Upper lobe of left lung (tissue), 6 donors: ENCODE measurements at places on chromosomes 1 and 21. TPM values are rescaled to one million over a fixed set of nuclear protein-coding genes. Genes with fewer than 3 reads are reported as not detected.

DNA sequence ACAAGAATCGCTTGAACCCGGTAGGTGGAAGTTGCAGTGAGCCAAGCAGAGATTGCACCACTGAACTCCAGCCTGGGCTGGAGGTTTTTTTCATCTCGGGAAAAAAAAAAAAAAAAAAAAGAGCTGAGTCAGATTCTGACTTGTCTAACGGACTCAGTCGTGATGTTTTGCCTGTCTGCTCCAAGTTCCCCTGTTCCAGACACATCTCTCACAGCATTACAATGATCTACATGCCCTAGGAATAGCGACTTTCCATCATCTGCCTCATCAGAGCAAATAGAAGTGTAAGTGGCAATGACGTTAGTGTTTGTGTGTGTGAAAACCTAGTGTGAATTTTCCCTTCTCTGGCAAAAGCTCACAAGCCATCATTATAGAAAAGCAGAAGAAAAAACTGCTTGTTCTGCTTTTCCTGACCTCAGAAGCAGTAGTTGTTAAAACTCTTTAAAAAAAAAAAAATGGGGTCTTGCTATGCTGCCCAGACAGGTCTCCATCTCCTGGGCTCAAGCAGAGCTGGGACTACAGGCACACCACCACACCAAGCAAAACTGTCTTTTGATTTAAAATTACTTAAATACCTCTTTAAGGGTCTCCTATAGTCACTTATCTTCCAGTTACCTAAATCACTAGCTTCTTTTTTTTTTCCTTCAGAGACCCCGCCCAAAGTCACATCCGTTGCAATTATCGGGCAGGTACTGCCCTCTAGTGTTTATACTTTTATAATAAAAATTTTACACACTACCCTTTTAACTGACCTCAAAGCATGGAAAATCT lies 37.3 kb downstream of the PLEKHO1 start:
- DNase-seq = peak; percentile 49
- H3K36me3 ChIP-seq = no peaks in the 10 kb centered on the region
- no peaks in the 10 kb centered on the region for H3K27me3 ChIP-seq
- no peak overlapping the region for H3K4me3 ChIP-seq
- H3K4me1 ChIP-seq = peaks cover 7% of the 10 kb centered on the region
- H3K27ac ChIP-seq = peak overlapping the region; percentile 46

NBPF4 gene
- not detected for total RNA-seq

TEDDM1 gene
- total RNA-seq = not detected

DNA sequence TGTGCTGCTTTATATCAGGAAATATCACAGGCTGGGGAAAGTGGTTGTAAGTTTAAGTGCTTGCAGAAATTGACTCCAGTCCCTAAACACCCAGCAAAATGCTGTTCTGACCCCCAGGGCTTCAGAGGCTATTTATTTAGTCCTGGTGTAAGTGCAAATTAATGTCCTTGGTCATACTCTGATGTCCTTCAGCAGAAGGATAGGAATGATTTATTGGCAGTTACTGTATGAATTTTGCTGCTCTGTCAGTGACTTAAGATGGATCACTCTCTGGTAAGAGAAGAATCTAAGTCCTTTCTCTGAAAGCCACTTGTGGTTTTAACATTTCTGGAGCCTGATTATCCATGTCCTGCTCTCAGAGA lies 21.9 kb downstream of the FAM20B start:
- H3K4me3 ChIP-seq = no peak overlapping the region
- H3K27ac ChIP-seq = no peak overlapping the region
- H3K27me3 ChIP-seq = no peaks in the 10 kb centered on the region
- no peak for DNase-seq
- peaks cover 7% of the 10 kb centered on the region for H3K36me3 ChIP-seq
- H3K4me1 ChIP-seq = no peaks in the 10 kb centered on the region

DNA sequence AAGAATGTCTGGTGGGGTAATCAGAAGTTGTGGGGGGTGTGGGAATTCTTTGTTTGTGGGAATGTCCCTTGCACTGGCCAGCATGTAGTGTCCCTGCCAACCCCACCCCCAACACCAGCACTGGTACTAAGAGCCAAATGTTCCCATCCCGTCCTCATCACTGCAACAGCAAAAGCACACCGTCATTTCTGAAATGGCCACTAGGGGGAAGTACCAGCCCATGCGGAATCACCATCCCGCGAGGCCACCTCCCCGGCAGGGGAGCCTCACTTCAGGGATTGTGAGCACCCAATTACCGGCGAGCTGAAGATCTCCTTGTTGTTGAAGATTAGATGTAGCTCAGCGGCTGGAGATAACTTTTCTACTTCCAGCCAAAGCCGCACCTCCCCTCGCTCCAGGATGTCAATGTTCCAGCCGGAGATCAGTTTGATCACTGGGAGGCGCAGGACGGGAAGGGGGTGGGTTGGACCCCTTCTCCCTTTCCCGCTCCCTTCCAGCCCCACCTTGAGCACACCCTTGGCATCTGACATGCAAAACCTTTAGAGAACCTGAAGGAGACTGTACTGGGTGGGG lies 41.0 kb downstream of the MYOM3 start:
- H3K27me3 ChIP-seq = no peaks in the 10 kb centered on the region
- H3K4me1 ChIP-seq = peaks cover 7% of the 10 kb centered on the region
- no peak overlapping the region for H3K4me3 ChIP-seq
- no peak overlapping the region for H3K27ac ChIP-seq

GRCh38 chr1:18319099-18319498 lies 161.6 kb upstream of the KLHDC7A start:
- H3K27me3 ChIP-seq = no peaks in the 10 kb centered on the region
- H3K36me3 ChIP-seq = no peaks in the 10 kb centered on the region
- no peak overlapping the region for H3K4me3 ChIP-seq
- DNase-seq = no peak

DNA sequence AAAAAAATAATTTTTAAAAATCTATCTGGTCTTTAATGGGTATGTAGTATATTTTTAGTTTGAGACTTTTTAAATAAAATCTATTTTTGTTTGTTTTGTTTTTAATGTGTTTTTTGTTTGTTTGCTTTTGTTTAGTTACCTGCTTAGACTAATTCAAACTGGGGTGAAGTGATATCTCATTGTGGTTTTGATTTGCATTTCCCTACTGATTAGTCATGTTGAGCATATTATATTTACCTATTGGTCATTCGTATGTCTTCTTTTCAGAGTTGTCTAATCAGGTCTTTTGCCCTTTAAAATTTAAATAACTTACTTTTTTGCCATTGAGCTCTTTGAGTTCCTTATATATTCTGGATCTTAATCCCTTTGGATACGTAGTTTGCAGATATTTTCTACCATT lies 20.3 kb downstream of the CD1B start:
- no peaks in the 10 kb centered on the region for H3K27me3 ChIP-seq
- H3K4me3 ChIP-seq = no peak overlapping the region
- H3K27ac ChIP-seq = no peak overlapping the region

DNA sequence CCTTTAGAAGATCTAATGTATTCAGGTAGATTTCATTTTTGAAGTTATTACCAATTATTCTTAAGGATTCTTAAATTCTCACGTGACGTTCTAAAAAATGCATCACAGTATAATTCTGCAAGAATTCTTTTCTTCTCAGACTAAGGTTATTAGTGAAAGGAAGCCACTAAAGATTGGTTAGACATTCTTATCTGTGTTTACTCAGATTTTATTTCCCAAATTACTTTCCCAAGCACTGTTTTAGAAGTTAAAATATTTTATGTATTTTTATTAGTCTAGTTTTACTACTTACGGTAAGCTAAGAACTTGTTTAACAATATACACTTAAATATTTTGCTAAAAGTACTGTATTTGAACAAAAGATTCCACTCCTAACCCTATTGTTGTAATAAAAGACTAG lies 28.4 kb downstream of the AGO3 start:
- H3K36me3 ChIP-seq = peaks cover 3% of the 10 kb centered on the region
- H3K4me3 ChIP-seq = no peak overlapping the region
- H3K4me1 ChIP-seq = no peaks in the 10 kb centered on the region
- no peak overlapping the region for H3K27ac ChIP-seq
- H3K27me3 ChIP-seq = no peaks in the 10 kb centered on the region

DNA sequence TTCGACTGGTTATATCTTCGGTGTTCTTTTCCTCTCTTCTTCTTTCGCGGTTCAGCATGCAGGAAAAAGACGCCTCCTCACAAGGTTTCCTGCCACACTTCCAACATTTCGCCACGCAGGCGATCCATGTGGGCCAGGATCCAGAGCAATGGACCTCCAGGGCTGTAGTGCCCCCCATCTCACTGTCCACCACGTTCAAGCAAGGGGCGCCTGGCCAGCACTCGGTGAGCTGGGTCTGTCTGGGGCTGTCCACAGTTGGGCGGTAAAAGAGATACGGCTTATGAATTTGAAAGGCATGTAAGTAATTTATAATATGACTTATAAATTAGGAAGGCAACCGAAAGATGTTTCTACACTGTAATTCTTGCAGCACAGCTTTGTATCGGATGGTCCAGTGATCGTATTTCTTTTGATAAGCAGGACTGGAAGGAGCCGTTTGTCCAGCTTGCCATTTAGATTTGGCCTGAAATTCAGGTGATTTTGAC lies 334 bp downstream of the CTH start:
- peak overlapping the region; percentile 63 for H3K4me3 ChIP-seq
- no peaks in the 10 kb centered on the region for H3K36me3 ChIP-seq
- peak overlapping the region; percentile 87 for H3K27ac ChIP-seq
- peaks cover 8% of the 10 kb centered on the region for H3K4me1 ChIP-seq
- H3K27me3 ChIP-seq = no peaks in the 10 kb centered on the region

LCE3D gene
- total RNA-seq = not detected
